Esophagus squamous epithelium (tissue), 5 donors: ENCODE measurements at places on chromosomes 1 and 21.

DNA sequence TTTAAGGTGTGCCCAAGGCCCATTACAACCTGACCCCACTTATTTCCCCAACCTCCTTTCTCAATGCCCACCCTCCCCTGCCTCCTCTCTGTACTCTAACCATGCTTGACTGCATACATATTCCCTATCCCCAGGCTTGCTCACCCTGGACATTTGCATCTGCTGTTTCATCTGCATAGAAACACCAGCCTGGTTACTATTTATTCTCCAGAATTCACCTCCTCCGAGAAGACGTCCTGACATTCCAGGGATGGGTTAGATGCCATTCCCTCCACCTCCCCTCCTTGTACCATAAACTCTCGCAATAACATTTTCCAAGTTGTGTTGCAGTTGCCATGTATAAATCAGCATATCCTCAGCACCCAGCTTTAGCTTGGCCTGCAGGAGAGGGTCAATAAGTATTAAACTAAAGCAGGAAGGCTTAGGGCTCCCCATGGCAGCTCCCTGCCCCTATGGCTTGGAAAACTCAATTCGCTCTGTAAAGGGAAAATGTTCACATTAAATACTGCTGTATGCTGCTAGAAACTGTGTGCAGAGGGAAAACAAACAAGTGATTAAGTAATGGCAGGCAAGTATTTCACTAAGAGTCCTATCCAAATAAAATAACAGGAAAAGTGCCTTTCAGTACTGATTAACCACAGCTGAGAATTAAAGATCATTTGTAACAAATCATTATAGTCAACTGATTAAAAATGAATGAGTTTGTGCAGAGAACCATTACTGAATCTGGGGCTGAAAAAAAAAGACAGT, 202.3 kb downstream of the TNR start:
- DNase-seq = no peak

DNA sequence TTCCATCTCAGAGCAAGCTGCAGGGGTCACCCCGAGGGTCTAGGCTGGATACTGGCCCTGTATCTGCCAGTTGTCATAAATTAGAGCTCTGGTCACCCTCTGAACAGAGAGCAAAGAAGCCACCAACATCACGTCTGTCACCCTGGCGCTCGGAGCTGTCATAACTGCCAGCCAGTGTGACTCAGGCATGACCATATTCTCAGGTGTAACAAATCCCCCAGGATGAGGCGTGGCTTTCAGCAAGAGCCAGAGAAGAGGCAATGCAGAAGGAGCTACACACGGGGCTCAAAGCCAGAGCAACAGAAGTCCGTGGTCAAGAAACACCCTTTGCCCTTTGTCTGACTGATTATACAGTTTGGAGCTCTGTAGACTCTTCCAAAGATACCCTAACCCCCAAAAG, 40.0 kb downstream of the PRAMEF20 start:
- DNase-seq = no peak

DNA sequence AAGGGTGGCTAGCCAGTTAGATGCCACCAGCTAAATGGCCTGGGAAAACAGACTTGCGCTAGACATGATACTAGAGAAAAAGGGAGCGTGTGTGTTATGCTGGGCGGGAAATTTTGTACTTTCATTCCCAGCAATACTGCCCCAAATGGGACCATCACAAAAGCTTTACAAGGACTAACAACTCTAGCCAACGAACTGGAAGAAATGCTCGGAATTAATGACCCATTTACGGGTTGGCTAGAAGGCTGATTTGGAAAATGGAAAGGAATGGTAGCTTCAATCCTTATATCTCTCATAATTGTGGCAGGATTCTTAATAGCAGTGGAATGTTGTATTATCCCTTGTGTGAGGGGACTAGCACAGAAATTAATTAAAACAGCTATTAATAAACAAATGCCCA, 27.9 kb upstream of the ZNF496 start:
- DNase-seq = no peak

GRCh38 chr1:115685029-115685705, 43.4 kb downstream of the VANGL1 start:
- DNase-seq = no peak

- no peak for DNase-seq
These were observed 58.0 kb downstream of the MDM4 start for GRCh38 chr1:204574016-204574864.

DNA sequence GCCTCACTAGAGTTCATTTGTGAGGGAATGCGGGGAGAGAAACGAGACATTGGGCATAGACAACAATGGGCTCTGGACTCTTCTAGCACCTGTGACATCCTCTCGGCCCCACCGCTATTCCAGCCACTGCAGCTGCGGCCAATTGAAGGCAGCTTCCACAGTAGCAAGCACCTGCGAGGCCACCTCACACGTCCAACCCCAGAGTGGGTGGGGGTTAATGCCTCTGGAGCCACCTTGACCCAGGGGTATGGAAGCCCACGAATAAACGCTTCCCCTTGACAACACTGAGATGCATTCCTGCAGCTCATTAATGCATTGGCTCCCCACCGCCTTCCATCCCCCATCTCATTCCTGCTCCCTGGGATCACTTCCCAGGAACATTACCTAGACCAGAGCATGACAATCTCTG, 104.4 kb downstream of the GLIS1 start:
- no peak for DNase-seq

DNA sequence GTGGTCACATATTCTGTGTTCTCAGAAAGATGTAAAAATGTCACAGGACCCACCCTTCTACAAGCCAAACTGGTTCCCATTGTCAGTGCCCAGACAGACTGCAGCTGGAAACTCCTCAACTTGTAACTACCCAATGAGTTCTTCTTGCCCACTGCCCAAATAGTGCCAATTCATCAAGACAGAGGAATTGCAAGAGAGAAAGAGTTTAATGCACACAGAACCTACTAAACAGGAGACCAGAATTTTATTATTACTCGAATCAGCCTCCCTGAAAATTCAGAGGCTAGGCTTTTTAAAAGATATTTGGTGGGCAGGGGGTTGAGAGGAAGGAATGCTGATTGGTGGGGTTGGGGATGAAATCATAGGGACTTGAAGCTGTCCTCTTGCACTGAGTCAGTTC, 184.1 kb downstream of the URB2 start:
- no peak for DNase-seq

DNA sequence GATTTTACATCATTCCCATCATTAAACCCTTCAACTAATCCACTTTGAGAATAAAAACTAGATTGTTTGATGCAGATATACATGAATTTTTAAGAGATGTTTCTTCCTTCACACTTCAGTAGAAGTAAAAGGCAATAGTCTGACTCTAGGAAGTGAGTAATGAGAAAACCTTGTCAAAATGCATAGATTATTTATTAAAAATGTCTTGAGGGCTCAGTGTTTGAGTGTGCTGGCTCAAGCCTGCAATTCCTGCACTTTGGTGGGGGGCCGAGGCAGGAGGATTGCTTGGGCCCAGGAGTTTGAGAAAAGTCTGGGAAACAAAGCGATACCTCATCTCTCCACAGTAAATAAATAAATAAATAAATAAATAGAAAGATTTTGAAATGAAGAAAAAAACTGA, 177.1 kb downstream of the NEGR1 start:
- DNase-seq = no peak

DNA sequence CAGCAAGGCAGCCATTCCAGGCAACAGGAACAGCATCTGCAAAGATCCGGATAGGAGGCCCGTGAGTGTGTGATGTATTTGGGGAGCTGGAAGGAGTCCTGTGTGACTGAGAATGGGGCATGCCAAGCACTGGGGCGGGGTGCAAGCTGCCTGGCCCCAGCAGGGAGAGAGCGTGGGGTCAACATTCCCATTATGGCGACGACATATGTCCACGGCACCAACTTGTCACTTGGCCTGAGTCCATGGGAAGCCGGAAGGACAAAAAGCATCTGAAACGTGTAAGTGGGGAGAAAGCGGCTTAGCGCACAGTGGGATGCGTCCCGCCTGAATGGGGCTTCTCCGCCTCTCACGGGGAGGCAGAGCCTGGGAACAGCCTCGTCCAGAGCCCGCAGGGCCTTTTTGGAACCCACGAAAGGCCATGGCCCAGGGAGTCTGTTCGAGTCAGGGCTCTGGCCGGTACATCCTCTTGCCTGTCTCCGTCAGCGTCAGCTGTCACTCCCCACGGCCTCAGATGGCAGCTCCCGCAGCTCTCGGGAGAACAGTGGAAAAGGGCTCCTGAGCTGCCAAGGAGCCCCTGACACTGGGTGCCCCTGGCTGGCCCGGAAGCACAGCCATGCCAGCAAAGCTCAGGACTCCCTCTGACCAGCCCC, 12.4 kb downstream of the EPHB2 start:
- DNase-seq = no peak

GRCh38 chr1:117176579-117176978, 34.1 kb downstream of the VTCN1 start:
- DNase-seq = no peak

- DNase-seq = no peak
These were observed 4.1 kb downstream of the AXDND1 start for GRCh38 chr1:179369751-179370341.

GRCh38 chr21:41418393-41418792, 7.6 kb upstream of the MX1 start:
- no peak for DNase-seq

DNA sequence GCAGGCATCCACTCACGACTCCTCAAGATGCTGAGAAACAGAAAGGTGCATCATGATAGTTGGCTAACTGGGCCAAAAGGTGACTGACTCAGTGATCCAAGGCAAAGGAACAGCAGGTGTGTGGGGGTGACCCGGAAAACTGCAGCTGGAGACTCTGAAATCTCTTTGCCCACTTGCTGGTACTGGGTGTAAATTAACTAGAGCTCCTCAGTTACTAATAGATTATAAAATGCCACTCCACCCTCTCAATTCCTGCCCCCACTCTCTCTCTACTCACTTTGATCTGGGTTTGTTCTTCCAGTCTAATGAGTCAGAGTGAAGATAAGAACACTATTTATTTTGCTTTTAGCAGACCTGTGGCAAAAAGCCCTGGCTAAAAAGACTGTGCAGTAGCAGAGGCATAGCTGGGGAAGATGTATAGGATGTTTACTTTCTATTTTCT, 7.2 kb upstream of the PIGC start:
- DNase-seq = no peak

GRCh38 chr1:53561503-53562105, 102.4 kb downstream of the DMRTB1 start:
- no peak for DNase-seq

GRCh38 chr1:62905309-62905708, 121.4 kb downstream of the ATG4C start:
- DNase-seq = no peak

DNA sequence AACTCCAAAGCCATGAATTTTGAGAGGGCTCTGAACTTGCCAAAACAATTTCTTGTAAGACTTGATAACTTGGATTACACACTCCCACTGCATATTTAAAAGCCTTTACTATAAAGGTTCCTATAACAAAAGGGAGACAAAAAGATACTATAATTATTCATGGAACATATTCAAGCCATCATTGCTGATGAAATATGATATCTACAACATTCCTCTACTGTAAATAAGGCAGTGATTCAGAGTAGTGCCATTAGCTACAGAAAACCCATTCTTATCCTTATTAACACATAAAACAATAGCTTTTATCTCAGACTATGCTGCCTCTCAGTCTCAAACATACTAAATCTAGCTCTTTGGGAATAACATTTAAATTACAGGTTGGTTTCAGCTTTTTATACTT, 675.5 kb upstream of the CXADR start:
- DNase-seq = no peak

- DNase-seq = no peak
These were observed 106.9 kb downstream of the ZNF281 start for GRCh38 chr1:200302921-200303290.

GRCh38 chr1:243977094-243977493, 74.0 kb upstream of the ZBTB18 start:
- no peak for DNase-seq

DNA sequence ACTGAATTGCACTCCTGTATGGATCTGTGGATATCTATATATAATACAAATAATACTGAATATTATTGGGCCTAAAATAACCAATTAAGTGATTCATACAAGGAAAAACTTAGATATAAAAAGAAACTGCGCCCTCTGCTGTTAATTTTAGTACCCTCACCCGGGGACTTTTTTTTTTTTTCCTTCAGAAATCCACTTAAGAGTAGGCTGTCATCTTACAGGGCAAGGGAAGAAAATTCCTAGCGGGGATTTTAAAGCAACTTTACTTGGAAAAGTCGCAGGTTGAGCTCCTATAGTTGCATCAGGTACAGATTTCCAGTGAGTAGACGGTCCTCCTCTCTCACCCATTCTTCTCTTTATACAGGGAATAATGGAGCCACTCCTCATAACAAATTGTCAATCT, 1.3 kb downstream of the NTNG1 start:
- no peak for DNase-seq

DNA sequence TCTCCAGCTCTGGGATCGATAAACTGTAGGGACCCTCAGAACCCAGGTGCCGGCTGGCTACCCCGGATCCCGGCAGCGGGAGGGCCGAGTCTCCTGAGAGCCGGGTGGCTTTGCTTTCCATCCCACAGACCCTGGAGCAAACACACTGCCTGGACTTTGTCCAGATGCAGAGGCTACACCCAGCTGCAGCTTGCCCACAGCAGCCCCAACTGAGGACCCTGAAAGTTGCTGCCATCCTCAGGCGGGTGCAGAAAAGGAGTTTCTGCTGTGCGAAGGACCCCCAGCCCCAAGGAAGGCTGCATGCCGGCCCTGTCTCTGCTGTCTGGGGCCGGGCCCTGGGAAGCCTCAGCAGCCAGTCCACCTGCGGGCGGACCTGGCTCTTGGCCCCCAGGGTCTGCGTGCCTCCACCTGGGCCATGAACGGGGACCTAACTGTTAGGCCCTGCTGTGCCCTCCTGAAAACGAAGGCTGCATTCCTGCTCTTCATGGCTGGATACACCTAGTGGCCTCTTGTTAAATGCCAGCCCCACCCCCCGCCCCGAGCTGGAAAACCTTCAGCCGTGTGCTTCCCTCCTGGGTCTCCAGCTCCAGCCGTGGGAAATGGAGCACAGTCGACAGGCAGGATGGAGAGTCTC, 97.5 kb upstream of the ARHGEF16 start:
- DNase-seq = no peak

DNA sequence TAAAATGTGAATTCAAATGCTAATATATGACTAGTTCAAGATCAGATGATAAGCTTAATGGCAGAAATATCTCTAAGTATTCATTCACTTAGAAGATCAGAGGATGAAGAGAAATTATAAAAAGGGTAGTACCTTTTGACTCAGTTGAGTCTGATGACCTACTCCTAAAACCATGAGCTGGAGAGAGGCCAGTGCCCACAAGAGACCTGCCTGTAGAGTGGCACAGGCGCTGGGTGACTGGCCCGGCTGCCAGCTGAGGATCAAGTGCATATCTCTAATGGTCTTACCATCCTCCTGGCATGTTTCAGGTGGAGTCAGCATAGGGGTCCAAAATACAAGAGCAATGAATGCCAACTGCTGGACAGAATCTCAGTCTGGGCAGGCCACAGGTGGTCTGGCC, 14.1 kb downstream of the DDAH1 start:
- no peak for DNase-seq
